Spinal cord (tissue), 10 donors: ENCODE measurements at places on chromosomes 6 and 20.
A peak's percentile ranks its signal among the peaks of the same experiment; 100 is the strongest.

- H3K36me3 ChIP-seq = no peaks in the 10 kb centered on the region
- DNase-seq = no peak
- H3K4me3 ChIP-seq = no peak overlapping the region
- no peaks in the 10 kb centered on the region for H3K4me1 ChIP-seq
- no peaks in the 10 kb centered on the region for H3K27me3 ChIP-seq
- H3K27ac ChIP-seq = no peak overlapping the region
Observed at GRCh38 chr6:1952740-1953360, 292.6 kb downstream of the GMDS start.

DNA sequence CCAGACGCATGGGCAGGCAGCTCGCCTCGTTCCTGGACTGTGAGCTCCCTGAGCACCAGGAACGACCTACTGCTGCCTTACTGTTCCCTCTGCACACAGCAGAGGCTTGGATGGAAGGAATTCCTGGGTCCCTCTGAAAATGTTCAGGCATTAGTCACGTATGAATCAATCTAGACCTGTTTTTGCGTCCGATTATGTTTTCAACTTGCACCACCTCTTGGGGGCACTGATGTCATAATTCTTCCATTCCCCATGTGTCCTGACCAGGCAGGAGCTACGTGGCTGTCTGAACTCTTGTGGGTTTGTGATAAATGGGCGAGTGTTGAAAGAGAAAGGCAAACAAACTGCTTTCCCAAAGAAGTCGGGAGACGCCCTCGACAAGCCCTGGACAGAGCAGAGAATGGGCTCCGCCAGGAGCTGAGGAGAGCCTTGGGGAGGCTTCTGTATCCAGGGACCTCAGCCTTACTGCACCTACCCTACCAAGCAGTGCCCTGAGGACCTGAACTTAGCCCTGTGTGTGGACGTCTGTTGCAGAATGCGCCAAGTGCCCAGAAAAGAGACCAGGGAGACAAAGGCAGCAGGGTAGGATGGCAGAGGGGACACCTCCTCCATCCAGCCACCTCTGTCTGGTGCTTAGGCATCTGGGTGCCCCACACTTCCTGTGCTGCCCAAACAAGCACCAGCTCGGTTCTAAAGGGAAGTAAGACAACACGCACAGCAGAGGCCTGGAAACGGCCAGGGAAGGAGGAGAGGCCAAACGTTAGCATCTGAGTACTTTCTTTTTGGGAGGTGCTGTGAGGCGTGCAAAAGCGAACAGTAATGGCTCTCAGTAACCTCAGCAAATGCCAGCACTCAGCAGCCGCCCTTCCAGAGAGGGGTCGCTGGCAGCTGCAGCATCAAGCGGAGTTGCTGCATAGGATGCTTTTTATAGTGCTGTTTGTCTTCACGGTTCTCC lies 124.2 kb downstream of the LY86 start:
- H3K36me3 ChIP-seq = no peaks in the 10 kb centered on the region
- peak overlapping the region; percentile 66 for H3K27ac ChIP-seq
- no peaks in the 10 kb centered on the region for H3K27me3 ChIP-seq
- no peak overlapping the region for H3K4me3 ChIP-seq
- H3K4me1 ChIP-seq = peaks cover 36% of the 10 kb centered on the region

DNA sequence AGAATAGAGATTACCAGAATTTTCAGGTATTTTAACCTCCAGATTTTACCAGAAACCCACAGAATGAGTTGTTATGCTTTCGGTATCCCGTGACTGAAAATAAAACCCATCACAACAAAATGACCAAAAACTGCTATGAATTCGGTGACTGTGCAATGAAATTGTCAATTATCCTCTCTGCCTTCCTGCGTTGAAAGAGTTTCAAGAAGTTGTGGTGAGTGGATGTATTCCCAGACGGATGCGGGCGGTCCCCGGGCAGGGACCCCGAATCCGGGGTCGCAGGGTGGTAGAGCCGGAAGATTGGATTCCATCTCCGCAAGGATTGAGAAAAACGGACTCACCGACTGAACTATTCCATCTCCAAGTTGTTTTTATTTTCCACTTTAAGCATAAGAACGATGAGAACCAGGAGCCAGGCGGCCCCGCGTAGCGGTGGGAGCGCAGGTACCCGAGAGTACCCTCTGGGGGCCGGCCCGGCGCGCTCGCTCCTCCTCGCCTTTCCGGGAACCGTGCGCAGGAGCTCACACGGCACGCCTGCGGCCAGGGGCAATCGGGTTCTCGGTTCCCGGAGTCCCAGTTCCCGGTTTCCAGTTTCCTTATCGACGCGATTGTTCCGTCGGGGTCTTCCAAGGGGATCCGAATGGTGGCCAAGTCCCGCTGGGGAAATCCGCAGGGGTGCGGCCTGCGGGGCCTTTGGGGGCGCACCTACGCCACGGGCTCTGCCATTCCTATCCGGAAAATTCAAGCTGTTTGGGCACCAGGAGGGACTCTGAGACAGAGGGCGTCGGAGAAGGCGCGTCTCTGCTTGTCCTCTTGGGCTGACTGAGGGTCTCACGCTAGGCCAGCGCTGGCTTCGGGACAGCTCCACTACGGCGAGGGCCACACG lies 104.9 kb upstream of the PRDM1 start:
- H3K27ac ChIP-seq = no peak overlapping the region
- H3K27me3 ChIP-seq = peaks cover 56% of the 10 kb centered on the region
- peaks cover 15% of the 10 kb centered on the region for H3K4me1 ChIP-seq
- no peaks in the 10 kb centered on the region for H3K36me3 ChIP-seq

DNA sequence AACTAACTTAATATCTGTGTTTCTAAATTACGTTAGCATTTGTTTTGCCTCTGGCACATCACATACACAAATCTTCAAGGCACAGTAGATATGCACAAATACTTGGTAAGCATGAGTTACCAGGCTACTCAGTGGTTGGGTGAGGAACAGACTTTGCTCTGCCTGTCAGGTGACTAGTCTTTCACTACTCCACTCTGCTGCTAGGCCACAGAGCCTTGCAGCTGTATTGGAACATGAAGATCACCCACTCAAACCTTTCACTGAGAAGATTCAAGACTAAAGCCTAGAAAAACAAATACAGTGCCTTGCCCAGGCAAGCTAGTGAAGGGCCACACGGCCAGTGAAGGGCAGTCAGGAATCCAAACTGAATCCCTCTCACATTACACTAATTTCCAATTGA lies 47.0 kb downstream of the DTNBP1 start:
- H3K27ac ChIP-seq = no peak overlapping the region
- H3K36me3 ChIP-seq = no peaks in the 10 kb centered on the region
- H3K4me3 ChIP-seq = no peak overlapping the region

DNA sequence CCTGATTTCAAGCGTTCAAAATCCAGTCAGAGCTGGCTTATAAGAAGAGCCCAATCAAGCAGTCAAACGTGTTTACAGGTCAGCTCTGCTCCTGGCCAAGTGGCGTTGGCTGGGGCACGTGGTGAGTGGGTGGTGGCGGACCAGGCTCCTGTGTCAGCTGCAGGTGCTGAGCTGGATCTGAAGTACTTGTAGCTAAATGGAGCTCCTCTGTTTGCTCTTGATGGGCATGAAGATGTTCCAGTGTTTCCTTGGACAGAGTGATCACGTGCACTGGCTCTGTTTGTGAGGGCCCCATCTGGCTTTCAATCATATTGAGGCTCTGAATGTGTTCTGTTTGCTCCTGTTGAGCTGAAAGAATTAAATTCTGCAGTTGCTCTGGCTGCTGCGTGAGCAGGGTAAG lies 10.2 kb upstream of the MICAL1 start:
- DNase-seq = no peak
- H3K36me3 ChIP-seq = peaks cover 22% of the 10 kb centered on the region
- no peak overlapping the region for H3K4me3 ChIP-seq
- H3K4me1 ChIP-seq = no peaks in the 10 kb centered on the region

- H3K27ac ChIP-seq = no peak overlapping the region
- no peak for DNase-seq
- no peaks in the 10 kb centered on the region for H3K27me3 ChIP-seq
Observed at GRCh38 chr6:154800338-154800737, 67.1 kb downstream of the SCAF8 start.

- no peaks in the 10 kb centered on the region for H3K36me3 ChIP-seq
- no peaks in the 10 kb centered on the region for H3K27me3 ChIP-seq
- H3K4me1 ChIP-seq = no peaks in the 10 kb centered on the region
Observed at GRCh38 chr6:46484081-46484820, 7.0 kb downstream of the RCAN2 start.

DNA sequence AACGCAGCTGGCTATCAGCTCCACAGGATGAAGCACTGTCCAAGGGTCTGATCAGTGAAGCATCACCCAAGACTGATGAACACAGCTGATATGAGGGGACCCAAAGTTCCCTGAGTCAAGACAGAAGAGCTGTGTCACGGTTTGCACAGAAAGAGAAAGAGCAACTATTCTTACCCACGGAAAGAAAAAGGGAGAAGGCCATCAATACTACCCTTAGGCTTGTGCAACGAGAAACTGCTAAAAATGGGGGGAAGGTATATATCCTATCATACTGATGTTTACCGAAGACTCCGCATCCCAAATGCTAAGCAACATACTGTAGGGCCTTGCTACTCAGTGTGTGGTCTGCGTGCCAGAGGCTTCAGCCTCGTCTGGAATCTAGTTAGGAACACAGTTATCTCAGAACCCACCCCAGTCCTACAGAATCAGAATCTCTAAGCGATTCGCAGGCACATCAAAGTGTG lies 665 bp downstream of the FASTKD5 start:
- DNase-seq = no peak
- peak overlapping the region; percentile 69 for H3K27ac ChIP-seq
- H3K4me3 ChIP-seq = peak overlapping the region; percentile 84
- H3K27me3 ChIP-seq = no peaks in the 10 kb centered on the region

DNA sequence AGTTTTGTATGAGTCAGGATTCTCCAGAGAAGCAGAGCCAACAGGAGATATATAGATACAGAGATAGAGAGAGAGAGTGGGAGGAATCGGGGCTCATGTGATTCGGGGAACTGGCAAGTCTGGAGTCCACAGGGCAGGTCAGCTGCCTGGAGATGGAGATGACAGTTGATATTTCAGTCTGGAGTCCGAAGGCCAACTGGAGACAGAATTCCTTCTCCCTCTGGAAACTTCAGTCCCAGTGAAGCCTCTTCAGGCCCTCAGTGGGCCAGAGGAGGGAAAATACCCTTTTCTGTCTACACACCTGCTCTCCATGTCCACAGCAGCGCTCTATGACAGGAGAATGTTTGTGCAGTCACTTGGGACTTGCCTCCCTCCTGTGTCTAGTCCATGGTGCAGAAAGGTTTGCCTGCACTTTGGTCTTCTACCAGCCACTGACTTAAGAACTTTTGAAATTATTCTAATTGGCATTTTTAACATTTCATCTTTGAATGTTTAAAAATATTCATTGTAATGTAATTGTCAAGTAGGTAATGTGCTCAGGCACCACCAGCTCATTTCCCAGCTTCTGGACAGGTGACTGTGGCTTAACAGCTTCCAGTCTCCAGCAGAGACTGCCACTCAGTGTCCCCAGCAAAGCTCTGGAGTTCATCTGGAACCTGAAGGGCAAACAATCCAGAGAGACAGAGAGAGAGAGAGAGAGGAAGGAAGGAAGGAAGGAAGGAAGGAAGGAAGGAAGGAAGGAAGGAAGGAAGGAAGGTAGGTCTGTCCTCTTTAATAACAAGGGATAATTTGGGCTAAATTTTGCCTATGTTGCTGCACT lies 43.8 kb upstream of the AFDN start:
- no peak overlapping the region for H3K27ac ChIP-seq
- H3K27me3 ChIP-seq = no peaks in the 10 kb centered on the region
- H3K4me3 ChIP-seq = no peak overlapping the region
- H3K36me3 ChIP-seq = no peaks in the 10 kb centered on the region

DNA sequence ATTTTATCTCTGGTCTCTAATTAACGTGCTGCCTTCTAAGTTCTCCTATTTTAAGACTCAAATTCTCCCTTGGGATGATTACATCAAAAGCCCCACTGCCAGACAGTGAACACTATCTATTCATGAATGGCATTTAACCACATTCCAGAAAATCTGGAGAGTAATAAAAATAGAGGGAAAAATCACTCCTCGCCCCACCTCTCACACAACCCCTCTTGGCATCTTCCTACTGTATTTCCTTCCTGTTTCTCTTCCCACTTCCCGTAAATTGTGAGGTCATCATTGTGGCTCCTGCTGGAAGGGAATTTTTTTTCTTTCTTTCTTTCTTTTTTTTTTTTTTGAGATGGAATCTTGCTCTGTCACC lies 31.5 kb downstream of the RAB44 start:
- no peak for DNase-seq
- no peak overlapping the region for H3K27ac ChIP-seq

- H3K4me3 ChIP-seq = no peak overlapping the region
- no peaks in the 10 kb centered on the region for H3K36me3 ChIP-seq
- no peaks in the 10 kb centered on the region for H3K4me1 ChIP-seq
- no peak overlapping the region for H3K27ac ChIP-seq
- no peak for DNase-seq
Observed at GRCh38 chr6:6218759-6219085, 101.7 kb downstream of the F13A1 start.
